Activated T-cell treated with anti-CD3 and anti-CD28 coated beads for 1 hour (primary cell): ENCODE measurements at places on chromosomes 11 and 22.

DNA sequence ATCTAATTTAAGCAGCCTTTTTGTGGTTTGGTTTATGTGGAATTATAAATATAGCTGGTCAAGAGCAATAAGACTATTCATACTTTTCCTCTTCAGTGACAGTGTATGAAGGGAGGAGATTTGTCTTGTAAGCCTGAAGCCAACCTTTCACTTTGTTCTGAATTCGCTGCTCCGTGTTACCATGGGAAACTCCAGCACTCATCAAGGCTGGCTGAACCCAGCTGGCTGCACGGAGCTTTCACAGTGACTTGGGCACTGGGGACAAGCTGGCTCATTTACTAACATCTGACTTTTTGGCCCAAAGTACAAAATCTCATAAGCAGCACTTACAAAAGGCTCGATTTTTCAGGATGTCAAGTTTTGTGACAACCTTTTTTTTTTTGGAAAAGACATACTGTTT lies 120.4 kb upstream of the GRIA4 start:
- no peak for DNase-seq

GRCh38 chr22:40193429-40194421 lies 16.0 kb downstream of the TNRC6B start:
- no peak for DNase-seq

GRCh38 chr11:84420271-84420670 lies 1134.1 kb upstream of the CCDC90B start:
- DNase-seq = no peak

GRCh38 chr11:21195995-21196394 lies 526.6 kb downstream of the NELL1 start:
- DNase-seq = no peak

DNA sequence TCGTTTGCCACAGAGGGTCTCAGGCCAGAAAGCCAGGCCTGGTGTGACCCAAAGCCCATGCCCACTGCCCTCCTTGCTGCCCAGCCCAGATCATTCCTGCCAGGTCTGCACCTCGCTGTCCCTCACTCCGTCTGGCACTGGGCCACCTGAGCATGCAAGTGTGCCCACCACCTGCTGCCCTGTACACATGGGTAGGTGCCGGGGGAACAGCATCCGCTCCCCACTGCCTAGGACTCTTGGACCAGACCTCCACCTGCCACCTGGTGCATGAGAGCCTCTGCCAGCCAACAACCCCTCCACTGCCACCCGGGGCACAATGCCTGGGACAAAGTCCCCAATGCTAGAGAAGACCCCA lies 12.5 kb downstream of the MGAT3 start:
- DNase-seq = no peak
